Activated CD4-positive, alpha-beta T cell treated with anti-CD3 and anti-CD28 coated beads, Interleukin-2, amount 10 ng/mL, durations not matched to agents 7 days and 5 days (primary cell): ENCODE measurements at places on chromosomes 12 and 14.

DNA sequence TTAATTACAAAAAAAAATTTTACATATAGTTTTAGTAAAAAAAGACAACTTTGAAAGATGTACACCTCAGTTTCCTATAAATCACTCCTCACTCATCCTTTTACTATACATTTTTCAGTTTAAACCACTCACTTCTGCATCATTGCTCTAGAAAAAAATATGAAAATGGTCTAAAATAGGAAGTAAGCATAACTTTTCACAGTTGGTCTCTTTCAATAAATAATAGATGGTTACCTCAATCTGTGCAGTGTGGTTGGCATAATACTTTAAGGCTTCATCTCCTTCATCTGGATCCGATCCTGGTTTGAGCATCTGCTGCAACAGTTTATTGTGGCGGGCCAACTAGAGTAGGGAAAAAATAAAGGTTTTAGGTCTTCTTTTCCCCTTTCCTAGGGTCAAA, 247.9 kb downstream of the SSPN start:
- no peak for DNase-seq
- H3K36me3 ChIP-seq, result peaks cover 5% of the 10 kb centered on the region
- no peaks in the 10 kb centered on the region for H3K27me3 ChIP-seq

GRCh38 chr14:89058697-89059096, 234.2 kb downstream of the TTC8 start:
- no peak overlapping the region for H3K4me3 ChIP-seq
- no peaks in the 10 kb centered on the region for H3K4me1 ChIP-seq
- DNase-seq, result no peak
- peaks cover 13% of the 10 kb centered on the region for H3K27me3 ChIP-seq
- H3K27ac ChIP-seq, result no peak overlapping the region

DNA sequence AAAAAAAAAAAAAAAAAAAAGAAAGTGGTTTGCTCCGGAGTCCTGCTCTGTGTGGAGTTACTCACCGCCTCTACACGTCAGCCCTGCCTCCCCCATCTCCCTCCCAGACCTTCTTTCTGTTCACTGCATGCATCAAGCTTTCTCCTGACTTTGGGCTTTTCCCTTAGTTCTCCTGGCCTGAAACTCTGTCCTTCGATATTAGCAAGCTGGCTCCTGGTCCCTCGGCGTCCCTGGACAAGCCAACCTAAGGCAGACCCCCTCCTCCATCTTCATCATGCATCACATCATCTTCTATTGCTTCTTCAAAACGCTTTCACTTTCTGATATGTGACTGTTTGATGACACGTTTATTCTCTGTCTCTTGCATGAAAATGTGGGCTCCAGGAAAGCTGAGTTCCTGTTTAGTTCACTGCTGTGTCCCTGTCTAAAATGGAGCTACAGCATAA, 40.6 kb downstream of the SLC15A4 start:
- peaks cover 13% of the 10 kb centered on the region for H3K4me1 ChIP-seq
- H3K4me3 ChIP-seq, result peak overlapping the region; percentile 72
- no peaks in the 10 kb centered on the region for H3K36me3 ChIP-seq
- DNase-seq, result peak; percentile 35
- H3K27me3 ChIP-seq, result no peaks in the 10 kb centered on the region

GRCh38 chr14:67943947-67944346, 124.4 kb downstream of the RAD51B start:
- DNase-seq, result peak; percentile 63
- H3K27me3 ChIP-seq, result no peaks in the 10 kb centered on the region
- H3K36me3 ChIP-seq, result no peaks in the 10 kb centered on the region
- no peaks in the 10 kb centered on the region for H3K4me1 ChIP-seq
- no peak overlapping the region for H3K4me3 ChIP-seq

DNA sequence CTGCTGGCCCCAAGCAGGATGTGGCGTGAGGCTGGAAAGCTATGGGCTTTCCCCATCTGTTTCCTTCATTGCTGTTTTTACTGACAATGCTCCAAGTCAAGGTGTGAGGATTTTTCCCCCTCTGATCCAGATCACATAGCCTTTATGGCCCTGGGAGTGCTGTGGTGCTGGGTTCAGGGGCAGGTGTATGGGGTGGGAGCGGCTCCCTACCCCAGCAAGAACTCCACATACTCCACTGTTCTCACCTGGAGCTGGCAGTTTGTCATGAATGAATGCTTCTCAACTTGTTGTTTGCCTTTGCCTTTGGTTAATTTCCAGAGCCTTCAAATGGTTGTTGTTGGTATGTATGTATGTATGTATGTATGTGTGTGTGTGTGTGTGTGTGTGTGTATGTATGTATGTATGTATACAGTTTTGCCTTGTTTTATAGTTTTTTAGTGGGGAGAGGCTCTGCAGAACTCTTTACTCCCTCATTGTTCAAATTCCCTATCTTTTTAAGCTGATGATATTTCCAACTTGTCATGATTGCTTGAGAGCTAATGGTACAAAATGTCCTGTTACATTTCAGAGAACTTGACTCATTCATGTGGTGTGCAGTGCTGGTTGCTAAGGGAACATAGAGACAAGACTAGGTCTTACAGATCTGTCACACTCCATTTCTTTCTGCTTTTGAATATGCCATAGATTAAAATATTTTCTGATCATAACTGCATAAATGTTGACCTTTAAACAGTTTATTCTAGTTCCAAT, 36.6 kb upstream of the ASPG start:
- no peak overlapping the region for H3K4me3 ChIP-seq
- no peaks in the 10 kb centered on the region for H3K36me3 ChIP-seq
- no peak for DNase-seq
- H3K4me1 ChIP-seq, result peaks cover 4% of the 10 kb centered on the region
- peaks cover 7% of the 10 kb centered on the region for H3K27me3 ChIP-seq
- H3K27ac ChIP-seq, result no peak overlapping the region

DNA sequence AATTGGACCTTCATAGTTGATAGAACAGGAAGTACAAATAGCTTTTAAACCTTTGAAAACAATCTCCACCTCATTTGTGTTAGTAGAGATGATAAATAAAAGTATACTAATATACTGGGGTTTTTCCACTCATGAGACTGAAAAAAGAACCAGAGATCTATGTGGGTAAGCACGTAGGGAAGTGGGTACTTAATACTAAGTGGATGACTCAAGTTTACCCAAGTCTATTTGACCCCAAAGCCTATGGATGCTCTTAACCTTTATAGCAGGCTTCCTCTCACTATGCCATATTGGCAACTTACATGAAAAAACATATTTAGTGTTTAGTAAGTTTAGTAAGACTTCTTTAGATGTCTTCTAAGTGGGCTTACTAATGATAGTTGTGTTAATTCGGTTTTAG, 49.2 kb upstream of the CHPT1 start:
- H3K27ac ChIP-seq, result no peak overlapping the region
- no peaks in the 10 kb centered on the region for H3K36me3 ChIP-seq
- no peaks in the 10 kb centered on the region for H3K4me1 ChIP-seq
- H3K4me3 ChIP-seq, result no peak overlapping the region
- DNase-seq, result no peak
- peaks cover 39% of the 10 kb centered on the region for H3K27me3 ChIP-seq

GRCh38 chr12:43357141-43357540, 194.9 kb downstream of the ADAMTS20 start:
- no peaks in the 10 kb centered on the region for H3K27me3 ChIP-seq
- DNase-seq, result no peak
- H3K27ac ChIP-seq, result no peak overlapping the region
- no peaks in the 10 kb centered on the region for H3K36me3 ChIP-seq

GRCh38 chr14:92866901-92867865, 55.8 kb upstream of the CHGA start:
- no peak overlapping the region for H3K27ac ChIP-seq
- no peaks in the 10 kb centered on the region for H3K4me1 ChIP-seq
- H3K4me3 ChIP-seq, result no peak overlapping the region
- no peaks in the 10 kb centered on the region for H3K36me3 ChIP-seq
- no peak for DNase-seq
- peaks cover 2% of the 10 kb centered on the region for H3K27me3 ChIP-seq

GRCh38 chr14:58571769-58572472, 65.8 kb upstream of the DACT1 start:
- no peaks in the 10 kb centered on the region for H3K27me3 ChIP-seq
- DNase-seq, result peak; percentile 66
- peaks cover 44% of the 10 kb centered on the region for H3K4me1 ChIP-seq
- H3K36me3 ChIP-seq, result no peaks in the 10 kb centered on the region

GRCh38 chr12:96503976-96504375, 14.6 kb downstream of the CFAP54 start:
- no peak overlapping the region for H3K4me3 ChIP-seq
- peaks cover 12% of the 10 kb centered on the region for H3K36me3 ChIP-seq
- peaks cover 43% of the 10 kb centered on the region for H3K4me1 ChIP-seq

- no peaks in the 10 kb centered on the region for H3K36me3 ChIP-seq
- no peak overlapping the region for H3K27ac ChIP-seq
- H3K4me3 ChIP-seq, result no peak overlapping the region
- no peaks in the 10 kb centered on the region for H3K4me1 ChIP-seq
Measured at GRCh38 chr12:18851271-18851670, 113.4 kb downstream of the CAPZA3 start.

GRCh38 chr12:99332936-99333591, 314.5 kb upstream of the GARIN6 start:
- no peaks in the 10 kb centered on the region for H3K36me3 ChIP-seq
- DNase-seq, result no peak
- no peaks in the 10 kb centered on the region for H3K4me1 ChIP-seq
- no peak overlapping the region for H3K4me3 ChIP-seq

DNA sequence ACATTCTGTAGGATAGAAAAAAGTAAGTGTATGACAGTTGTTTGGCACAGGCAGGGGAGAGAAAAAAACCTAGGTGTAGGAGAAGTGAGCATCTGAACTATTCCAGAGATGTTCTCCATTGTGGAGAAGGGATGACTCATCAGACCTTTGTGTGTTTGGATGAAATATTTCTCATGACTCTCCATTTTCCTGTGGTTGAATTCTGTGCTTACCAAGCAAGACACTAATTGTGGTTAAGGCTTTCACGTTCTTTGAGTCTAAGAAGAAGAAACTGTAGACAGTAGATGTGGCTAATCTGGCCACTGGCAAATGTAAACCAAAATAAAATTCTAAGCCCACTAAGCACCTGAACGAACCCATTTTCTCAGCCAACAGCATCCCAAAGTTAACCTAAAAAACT, 107.9 kb upstream of the GZMB start:
- no peak overlapping the region for H3K4me3 ChIP-seq
- no peak overlapping the region for H3K27ac ChIP-seq
- no peaks in the 10 kb centered on the region for H3K36me3 ChIP-seq
- H3K27me3 ChIP-seq, result peaks cover 5% of the 10 kb centered on the region
